NCI-H510A (cell line): ENCODE measurements at places on chromosomes 7 and 10.

DNA sequence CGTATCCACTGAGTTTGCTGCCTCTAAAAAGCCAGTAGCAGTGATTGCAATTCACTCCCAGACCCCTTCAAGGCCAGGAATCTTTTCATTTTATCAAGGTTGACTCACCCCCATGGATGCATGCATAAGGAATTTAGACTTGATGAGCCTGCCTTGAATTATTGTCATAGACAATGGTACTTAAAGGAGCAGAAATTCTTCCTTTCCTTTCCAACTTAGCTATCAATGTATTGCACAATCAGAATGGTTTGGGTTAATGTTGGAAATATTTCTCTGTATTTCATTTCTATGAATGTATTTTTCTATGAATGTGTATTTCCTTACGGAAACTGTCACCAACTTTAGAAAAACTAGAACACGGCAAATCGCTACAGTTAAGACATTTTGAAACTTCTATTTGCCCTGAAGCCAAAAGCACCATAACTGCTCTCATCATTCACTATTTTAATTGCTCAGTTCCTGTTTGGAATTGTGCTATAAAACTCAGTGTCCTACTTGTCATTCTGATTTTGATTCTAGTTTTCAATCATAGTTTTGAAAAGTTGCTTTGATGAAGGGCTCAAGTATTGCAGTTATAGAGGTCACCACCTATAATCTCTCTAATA is 355.7 kb upstream of the AKR1E2 start:
- no peak for DNase-seq

DNA sequence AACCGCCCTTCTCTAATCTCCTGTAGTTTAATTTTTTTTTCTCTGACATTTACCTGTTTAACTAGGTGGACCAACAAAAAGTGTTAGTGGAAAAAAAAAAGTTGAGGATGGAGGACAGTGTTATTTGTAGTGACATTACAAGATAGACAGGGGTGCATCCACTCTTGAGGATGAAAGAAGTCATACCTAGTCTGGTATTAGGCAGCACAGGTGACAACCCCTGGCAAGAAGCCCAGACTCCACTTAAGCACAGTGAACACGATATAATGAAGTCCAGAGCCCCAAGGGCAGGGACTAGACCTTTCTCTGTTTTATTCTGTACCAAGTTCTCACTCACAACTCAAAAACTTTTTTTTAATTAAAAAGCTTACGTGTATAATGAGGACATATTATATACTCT is 268.4 kb downstream of the GPR37 start:
- DNase-seq: peak; percentile 51

DNA sequence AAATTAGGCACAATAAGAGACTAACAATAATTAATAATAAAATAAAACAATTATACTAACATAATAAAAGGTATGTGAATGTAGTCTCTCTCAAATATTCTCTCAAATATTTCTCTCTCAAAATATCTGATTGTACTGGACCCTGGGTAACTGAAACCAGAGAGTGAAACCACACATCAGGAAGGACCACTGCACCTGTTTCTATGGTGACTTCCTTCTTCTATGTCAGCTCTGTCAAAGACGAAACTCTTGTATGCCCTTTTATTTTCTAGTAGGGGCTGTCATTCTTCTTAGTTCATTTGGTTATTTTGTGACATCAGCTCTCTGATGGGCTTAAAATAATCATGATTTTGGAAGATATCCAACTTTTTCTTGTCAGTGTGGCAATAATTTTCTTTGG is 428.0 kb upstream of the TPK1 start:
- no peak for DNase-seq

DNA sequence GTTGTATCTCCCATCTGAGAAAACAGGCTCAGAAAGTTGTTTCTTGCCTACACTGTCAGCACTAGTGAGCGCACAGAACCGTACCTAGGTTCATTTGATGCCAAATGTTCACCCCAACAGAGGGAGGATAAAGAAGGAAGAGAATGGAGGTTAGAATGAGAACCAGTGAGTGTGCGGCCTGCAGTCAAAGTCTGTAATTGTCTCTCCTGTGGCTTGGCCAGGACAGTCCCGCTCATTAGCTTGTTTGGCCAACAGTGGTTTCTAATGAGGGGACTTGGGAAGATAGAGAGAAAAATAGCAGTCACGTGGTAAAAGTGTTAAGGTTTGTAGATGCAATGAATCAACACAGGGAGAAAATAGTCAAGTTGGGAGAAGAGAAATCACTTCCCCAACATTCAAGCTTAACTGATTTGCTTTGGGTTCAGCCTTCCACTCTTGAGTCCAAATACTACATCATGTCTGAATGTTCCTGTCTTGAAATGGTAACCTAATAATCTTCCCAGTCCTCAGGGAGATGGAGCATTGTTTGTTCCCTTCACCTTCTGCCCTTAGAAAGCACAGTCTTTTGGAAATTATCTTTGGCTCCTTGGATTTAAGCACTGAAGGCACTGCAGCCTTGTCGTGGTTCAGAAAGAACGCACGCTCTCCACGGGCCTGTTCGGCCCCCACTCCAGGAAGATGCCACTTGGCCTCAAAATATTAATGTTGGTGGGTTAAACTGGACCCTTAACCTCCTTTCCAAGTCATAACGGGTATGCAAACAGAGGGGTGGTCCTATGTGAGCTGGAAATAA is 360.4 kb upstream of the ZNF32 start:
- DNase-seq: no peak

DNA sequence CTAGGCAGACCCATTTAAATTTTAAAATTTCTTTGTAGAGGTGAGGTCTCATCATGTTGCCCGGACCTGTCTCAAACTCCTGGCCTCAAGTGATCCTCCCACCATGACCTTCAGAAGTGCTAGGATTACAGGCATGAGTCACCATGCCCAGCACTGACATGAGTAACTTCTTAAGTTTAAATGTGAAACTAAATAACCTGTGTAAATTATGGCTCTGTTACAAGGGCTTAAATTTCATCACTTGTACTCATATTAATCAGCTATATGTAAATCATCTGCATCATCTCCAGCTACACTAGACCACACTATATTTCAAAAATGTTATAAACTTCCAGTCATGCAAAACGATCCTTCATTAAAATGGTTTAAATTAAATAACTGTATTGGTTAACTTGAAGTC is 56.1 kb downstream of the ATAD1 start:
- no peak for DNase-seq

DNA sequence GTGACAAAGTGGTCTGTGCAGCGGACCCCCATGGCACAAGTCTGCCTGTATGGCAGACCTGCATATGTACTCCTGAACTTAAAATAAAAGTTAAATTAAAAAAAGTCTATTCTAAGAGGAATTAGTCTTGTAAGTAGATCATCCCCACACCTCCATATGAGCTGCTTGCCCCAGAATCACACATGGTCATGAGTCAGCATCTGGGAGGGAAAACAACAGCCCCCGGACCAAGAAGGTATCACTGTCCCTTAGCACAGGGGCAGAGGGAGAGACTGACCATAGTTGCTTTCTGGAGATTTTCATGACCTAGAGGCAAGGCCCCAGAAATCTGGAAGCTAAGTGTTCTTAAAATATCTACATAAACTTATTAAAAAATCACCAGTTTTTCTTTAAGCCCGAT is 86.6 kb upstream of the PDK4 start:
- no peak for DNase-seq

- peak; percentile 48 for DNase-seq
These were observed 3.1 kb downstream of the PALS2 start for GRCh38 chr7:24576171-24577025.

- DNase-seq: no peak
These were observed 6.9 kb downstream of the STN1 start for GRCh38 chr10:103911021-103911459.

GRCh38 chr7:141210862-141211261 is 137.0 kb downstream of the TMEM178B start:
- no peak for DNase-seq

GRCh38 chr10:13987446-13987845 is 343.3 kb downstream of the FRMD4A start:
- no peak for DNase-seq

- no peak for DNase-seq
These were observed 3.8 kb downstream of the MCM10 start for GRCh38 chr10:13165177-13165576.

DNA sequence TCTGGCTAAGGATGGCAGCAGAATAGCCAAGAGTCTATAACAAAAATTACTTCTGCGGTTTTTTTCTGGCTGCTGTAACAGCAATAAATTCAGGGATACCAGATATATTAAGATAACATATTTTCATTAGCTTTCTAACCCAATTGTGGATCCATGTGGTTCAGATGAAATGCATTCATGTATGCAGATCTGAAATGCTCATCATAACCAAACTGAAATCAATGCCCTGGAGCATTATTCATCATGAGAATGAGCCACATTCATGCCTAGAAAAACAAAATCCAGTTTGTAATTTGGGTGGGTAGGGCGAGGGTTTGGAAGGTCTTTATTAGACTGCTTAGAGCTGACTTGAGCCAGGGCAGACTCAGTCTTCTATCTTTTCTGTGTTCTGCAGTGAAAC is 69.8 kb upstream of the SEMA3A start:
- DNase-seq: no peak

DNA sequence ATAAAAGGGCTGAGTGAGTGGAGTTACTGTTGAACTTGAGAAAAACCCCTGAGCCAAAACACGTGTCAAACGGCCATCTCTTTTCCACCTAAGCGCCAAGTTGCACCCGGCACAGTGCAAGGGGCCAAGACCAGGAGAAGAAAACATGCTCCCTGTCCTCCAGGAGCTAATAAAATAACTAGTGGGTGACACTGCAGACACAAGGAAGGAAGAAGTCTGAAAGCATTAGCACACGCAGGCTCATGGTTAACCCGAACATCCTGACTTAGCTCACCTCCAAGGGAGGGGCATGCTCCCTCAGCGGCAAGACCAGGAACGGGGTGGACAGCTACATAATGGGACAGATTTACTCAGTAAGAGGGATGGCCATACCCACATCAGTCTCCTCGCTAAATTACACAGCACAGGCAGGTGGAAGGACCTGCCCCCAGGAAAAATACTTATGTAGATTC is 65.0 kb downstream of the PIP4K2A start:
- DNase-seq: no peak

DNA sequence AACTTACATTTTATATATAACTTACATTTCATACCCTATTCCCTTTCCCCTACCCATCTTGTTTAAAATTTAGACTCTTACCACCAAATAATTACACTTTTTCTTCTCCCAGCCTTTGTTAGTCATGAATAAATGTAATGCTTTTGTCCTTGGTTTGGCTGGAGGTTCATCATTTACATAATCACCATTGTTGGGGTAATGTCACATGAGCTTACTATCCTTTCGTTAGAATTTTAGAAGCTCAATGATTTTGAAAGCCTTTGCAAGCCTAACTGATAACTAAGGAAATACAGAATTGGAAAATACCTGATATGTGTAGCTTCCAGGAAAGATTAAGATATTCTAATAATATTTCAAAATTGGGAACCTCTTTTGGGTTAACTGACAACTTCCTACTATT is 171.7 kb downstream of the PLXDC2 start:
- DNase-seq: no peak

- DNase-seq: no peak
These were observed 535 bp downstream of the ASAH2B start for GRCh38 chr10:50740293-50740648.

DNA sequence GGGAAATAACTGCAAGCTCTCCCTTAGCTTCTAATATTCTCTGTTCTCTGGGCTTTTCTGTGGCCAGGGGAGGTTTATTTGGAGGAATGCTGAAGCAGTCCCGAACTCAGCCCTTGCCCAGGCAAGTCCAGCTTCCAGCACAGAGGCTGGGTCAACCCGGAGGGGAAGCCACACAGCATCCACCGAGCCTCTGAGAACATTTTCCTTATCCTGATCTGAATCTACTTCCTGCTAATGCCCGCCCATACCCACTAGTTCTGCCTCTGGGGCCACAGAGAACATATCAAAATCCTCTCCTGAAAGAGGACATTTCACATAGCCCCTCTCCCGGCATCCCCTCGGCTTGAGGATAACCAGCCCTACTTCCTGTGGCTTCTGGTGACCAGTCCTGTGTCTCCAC is 31.1 kb downstream of the SH3PXD2A start:
- no peak for DNase-seq

- DNase-seq: no peak
These were observed 4.8 kb downstream of the AKAP9 start for GRCh38 chr7:91945476-91945875.

DNA sequence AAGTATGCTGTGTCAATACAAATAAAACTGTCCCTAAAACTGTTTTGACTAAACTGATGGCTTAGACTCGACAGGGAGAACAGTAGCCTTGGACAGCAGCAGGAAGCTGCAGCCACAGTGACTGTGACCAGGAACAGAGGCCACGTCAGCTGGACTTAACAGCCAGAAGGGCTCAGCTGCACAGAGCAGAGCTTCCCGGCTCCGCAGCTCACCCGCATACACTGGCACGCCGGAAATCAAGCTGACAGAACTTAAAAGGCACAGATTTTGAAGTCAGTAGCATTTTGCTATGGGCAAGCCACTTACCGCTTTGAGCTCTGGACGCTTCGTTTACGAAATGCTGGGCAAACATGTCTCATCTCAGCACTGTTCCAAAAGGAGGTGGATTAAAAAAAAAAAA is 769.7 kb upstream of the AUTS2 start:
- DNase-seq: no peak

GRCh38 chr7:84324136-84324630 is 129.6 kb upstream of the SEMA3A start:
- DNase-seq: no peak

- DNase-seq: no peak
These were observed 23.2 kb upstream of the AOAH start for GRCh38 chr7:36747280-36748016.

- no peak for DNase-seq
These were observed 19.2 kb downstream of the CFAP70 start for GRCh38 chr10:73339436-73339835.

GRCh38 chr7:150733482-150734095 is 3.6 kb upstream of the GIMAP5 start:
- no peak for DNase-seq

GRCh38 chr10:91557651-91558111 is 75.2 kb downstream of the PPP1R3C start:
- DNase-seq: no peak

DNA sequence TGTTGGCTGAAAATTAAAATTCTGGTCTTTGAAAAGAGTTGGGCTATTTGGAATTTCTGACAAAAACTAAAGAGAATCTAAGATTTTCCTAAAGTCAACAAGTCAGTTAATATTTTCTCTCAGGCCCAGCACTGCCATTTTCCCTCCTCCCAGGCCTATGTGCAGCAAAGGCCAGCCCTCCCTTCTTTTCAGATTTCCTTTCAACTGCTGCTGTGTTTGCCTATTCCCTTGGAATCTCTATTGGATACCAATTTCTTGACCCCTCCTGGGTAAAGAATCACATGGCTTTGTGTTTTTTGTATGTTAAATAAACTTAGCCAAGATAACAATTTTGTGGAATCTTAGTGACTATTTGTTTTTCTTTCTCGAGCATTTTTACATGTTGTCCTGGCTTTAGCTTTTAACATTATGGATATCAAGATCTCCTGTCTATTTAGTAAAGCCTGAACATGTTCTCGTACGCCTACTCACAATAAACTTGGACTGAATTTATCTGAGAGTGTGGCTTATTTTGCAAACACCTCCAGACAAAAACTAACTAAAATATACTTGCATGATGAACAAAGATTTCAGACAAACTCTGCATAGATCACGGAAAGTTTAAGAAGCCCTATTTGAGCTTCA is 19.9 kb downstream of the MACC1 start:
- DNase-seq: no peak

- no peak for DNase-seq
These were observed 82.8 kb upstream of the EEPD1 start for GRCh38 chr7:36070230-36070629.

GRCh38 chr7:50321487-50322067 is 17.1 kb downstream of the IKZF1 start:
- no peak for DNase-seq

GRCh38 chr7:41996381-41997035 is 240.5 kb downstream of the GLI3 start:
- DNase-seq: no peak
